GM23248 (cell line): ENCODE measurements at places on chromosomes 6 and 20.
A peak's percentile ranks its signal among the peaks of the same experiment; 100 is the strongest.

DNA sequence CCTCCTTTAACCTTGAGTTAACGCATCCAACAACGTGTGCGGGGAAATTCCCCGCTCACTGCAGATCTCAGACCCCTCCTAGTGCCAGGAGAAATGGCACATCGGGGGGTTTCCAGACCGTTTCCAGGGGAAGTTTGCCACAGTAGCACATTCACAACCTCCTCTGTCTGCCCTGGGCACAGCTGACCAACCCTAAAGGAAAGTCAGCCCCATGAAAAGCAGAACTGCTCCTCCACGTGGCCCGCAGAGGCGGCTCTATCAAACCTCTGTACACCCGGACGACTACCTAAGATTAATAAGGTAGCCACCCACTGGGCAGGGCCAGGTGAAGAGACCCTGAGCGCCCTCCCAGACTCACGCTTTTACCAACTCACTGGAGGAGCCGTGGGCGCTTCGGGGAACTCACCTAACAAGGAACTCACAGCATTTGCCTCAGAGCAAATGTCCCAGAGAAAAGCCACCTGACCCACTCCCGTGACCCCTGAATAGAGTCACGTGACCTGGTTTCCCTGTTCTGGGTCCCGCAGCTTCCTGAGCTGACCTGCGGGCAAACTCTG lies 93.1 kb downstream of the PRND start:
- H3K4me1 ChIP-seq = peaks cover 12% of the 10 kb centered on the region
- DNase-seq = no peak
- H3K27me3 ChIP-seq = no peaks in the 10 kb centered on the region
- H3K27ac ChIP-seq = no peak overlapping the region

GRCh38 chr20:60589623-60590022 lies 631.4 kb downstream of the CDH26 start:
- no peak overlapping the region for H3K27ac ChIP-seq
- DNase-seq = peak; percentile 49
- H3K4me1 ChIP-seq = no peaks in the 10 kb centered on the region
- no peaks in the 10 kb centered on the region for H3K27me3 ChIP-seq

GRCh38 chr6:16576451-16577368 lies 184.6 kb downstream of the ATXN1 start:
- H3K4me3 ChIP-seq = no peak overlapping the region
- no peak for DNase-seq
- no peaks in the 10 kb centered on the region for H3K36me3 ChIP-seq
- H3K27ac ChIP-seq = no peak overlapping the region
- H3K27me3 ChIP-seq = no peaks in the 10 kb centered on the region

DNA sequence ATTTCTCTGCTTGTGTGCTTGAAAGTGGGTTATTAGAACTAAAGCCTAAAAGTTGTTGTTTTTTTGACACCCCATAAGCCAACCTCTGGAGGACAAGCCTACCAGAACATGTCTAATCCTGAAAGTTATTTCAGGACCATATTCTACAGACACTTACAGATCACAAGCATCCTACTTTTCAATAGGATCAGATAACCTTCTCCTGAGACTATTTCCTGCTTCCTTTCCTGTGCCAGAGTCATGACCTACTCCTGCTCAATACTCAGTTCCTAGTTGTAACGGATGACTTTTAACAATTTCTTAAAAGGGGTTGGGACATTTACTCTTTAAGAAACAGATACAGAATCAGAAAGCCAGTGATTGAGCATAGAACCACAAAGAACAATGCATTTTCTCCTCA lies 5.3 kb upstream of the FILIP1 start:
- DNase-seq = no peak
- no peak overlapping the region for H3K4me3 ChIP-seq
- no peaks in the 10 kb centered on the region for H3K36me3 ChIP-seq
- H3K27ac ChIP-seq = no peak overlapping the region

- no peak overlapping the region for H3K4me3 ChIP-seq
- no peaks in the 10 kb centered on the region for H3K27me3 ChIP-seq
- H3K27ac ChIP-seq = no peak overlapping the region
- H3K4me1 ChIP-seq = peaks cover 8% of the 10 kb centered on the region
- no peaks in the 10 kb centered on the region for H3K36me3 ChIP-seq
- no peak for DNase-seq
Observed at GRCh38 chr6:15378866-15379265, 133.0 kb downstream of the JARID2 start.

DNA sequence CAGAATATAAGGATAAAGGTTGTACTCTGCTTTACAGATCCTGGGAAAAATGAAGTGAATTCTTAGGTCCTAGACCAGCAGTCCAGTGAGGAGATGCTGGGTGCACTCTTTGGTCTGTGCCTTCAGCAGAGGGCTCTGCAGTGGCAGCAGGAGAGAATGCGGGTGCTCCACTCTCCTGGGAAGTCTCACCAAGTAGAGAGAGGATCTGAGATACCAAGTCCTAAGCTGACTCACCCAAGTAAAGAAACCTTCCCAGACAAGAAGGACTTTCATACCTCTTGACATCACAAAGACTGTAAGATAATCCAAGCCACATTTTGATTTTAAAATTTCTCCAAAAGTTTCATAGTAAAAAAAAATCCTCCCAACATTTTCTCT lies 116.9 kb upstream of the EMILIN3 start:
- DNase-seq = peak; percentile 60
- H3K27ac ChIP-seq = peak overlapping the region; percentile 75
- H3K4me1 ChIP-seq = peaks cover 31% of the 10 kb centered on the region
- peaks cover 12% of the 10 kb centered on the region; the same call in 1 of the 2 replicates for H3K36me3 ChIP-seq
- no peak overlapping the region for H3K4me3 ChIP-seq

- no peak for DNase-seq
- H3K36me3 ChIP-seq = peaks cover 24% of the 10 kb centered on the region
- no peak overlapping the region for H3K27ac ChIP-seq
Observed at GRCh38 chr20:13739731-13740649, 44.7 kb downstream of the ESF1 start.

DNA sequence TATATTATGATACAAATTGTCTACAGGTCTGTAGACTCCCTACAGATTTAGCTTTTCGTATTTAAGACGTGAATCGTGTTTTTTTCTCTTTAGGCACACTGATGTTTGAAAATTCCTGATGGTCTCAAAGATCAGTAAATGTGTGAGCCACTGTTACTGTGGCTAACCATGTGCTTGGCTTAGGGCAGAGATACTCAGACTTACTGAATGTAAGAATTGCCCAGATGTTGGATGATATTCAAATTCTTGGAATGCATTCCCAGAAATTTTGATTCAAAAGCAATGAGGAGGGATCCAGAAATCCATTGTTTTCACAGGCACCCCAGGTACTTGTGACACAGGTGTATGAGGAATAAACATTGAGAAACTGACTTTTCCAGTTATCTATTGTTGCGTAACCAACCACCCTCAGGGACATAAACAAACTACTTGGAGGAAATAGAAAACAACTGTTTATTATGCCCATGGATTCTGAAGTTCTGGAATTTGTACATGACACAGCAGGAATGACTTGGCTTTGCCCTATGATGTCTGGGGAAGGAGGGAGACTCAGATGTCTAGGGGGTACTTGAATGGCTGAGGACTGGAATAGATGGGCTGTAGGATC lies 339.6 kb upstream of the CITED2 start:
- H3K27ac ChIP-seq = no peak overlapping the region
- H3K4me3 ChIP-seq = no peak overlapping the region
- no peak for DNase-seq
- no peaks in the 10 kb centered on the region for H3K36me3 ChIP-seq

- H3K4me3 ChIP-seq = peak overlapping the region; percentile 75
- H3K4me1 ChIP-seq = peaks cover 23% of the 10 kb centered on the region
- DNase-seq = peak; percentile 92
- H3K27ac ChIP-seq = peak overlapping the region; percentile 97
Observed at GRCh38 chr6:26022132-26022472, 59.5 kb downstream of the TRIM38 start.

- no peaks in the 10 kb centered on the region for H3K4me1 ChIP-seq
- H3K27ac ChIP-seq = no peak overlapping the region
- DNase-seq = no peak
- H3K27me3 ChIP-seq = no peaks in the 10 kb centered on the region
Observed at GRCh38 chr20:36217226-36217625, 19.1 kb upstream of the AAR2 start.

DNA sequence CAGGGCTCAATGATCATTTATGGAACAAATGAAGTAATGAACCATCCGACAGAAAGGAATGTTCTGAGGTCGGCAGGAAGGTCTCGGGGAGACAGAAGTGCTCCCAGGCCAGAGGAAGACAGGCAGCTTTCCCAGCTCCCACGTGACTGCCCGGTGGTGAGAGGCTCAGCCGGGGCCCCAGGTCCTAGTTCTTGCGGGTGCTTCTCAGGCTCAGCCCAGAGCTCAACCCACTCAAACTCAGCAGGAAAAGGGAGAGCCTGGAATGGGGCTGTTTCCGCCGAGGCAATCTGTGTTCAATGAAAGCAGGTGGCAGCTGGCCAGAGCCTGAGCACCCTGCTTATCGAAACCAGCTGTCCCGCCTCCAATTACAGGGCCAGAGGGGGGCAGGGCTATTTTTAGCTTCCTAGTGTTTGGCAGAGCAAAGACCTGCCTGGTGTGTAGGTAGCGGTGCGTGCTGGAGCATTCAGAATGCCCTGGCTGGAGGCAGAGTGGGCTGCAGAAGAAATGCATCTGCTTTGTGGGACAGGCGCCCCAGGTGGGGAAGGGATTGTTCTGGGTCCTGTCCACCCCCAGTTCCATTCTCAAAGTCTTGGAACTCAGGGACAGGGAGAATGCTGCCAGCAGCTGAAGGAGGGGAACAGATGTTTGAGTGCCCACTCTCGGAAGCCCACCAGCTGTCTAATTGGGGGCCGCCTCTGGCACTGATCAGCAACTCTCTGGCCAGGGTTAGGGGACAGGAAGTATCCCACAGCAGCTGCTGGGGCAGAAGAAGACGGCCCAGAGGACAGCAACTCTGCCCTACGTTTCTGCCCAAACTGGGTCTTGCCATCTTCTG lies 145.1 kb downstream of the PREX1 start:
- peak; percentile 93 for DNase-seq
- peak overlapping the region; percentile 32 for H3K4me3 ChIP-seq
- H3K27me3 ChIP-seq = no peaks in the 10 kb centered on the region
- peak overlapping the region; percentile 11; the same call in 1 of the 2 replicates for H3K27ac ChIP-seq

- no peak overlapping the region for H3K4me3 ChIP-seq
- H3K27ac ChIP-seq = no peak overlapping the region
- no peaks in the 10 kb centered on the region for H3K27me3 ChIP-seq
Observed at GRCh38 chr6:23184351-23184750, 615.0 kb downstream of the HDGFL1 start.

DNA sequence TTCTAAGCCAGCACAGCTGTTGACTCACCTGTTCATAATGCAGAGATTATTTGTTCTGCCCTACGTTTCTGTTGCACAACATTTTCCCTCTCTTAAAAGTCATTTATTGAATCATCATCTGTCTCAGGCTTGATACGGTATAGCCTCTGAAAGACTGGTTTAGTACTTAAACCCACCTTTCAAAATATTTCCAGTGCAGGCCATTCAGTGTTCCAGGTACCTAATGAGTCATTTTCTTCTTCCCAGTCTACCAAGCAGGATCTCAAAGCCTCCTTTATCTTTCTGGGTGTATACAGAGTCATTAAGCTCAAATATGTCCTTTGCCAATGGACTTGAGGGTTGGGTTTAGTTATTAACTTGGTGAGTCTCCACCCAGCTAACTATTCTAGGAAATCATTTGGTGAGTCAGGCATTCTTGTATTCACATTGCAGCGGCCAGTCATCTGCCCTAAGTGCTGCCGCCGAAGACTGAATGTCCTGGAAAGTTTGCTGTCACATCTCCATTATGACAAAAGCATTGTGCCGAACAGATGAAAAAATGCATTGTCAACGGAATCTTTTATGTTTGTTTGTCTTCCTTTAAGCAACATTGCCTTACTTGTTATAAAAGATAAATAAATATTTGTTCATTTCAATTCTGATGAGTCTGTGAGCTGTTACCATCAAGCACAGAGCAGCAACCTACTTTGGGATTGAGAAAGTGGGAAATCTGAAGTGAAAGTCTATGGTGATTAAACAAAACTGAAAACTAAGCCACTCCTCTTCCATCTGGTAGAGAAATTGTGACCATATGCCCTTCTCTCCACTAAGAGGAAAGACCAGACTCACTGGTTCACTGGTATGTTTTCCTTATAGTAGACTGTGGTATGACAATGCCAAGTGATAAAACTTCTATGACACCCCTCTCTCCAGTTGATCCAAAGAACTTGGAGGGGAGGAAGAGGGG lies 14.3 kb upstream of the FAM135A start:
- no peak overlapping the region for H3K4me3 ChIP-seq
- H3K27ac ChIP-seq = no peak overlapping the region
- H3K27me3 ChIP-seq = peaks cover 6% of the 10 kb centered on the region; the same call in 1 of the 2 replicates
- H3K36me3 ChIP-seq = no peaks in the 10 kb centered on the region

- H3K27ac ChIP-seq = no peak overlapping the region
- H3K4me1 ChIP-seq = peaks cover 35% of the 10 kb centered on the region
- H3K27me3 ChIP-seq = no peaks in the 10 kb centered on the region
- DNase-seq = no peak
- no peaks in the 10 kb centered on the region for H3K36me3 ChIP-seq
- no peak overlapping the region for H3K4me3 ChIP-seq
Observed at GRCh38 chr6:35203680-35204079, 10.1 kb upstream of the SCUBE3 start.

DNA sequence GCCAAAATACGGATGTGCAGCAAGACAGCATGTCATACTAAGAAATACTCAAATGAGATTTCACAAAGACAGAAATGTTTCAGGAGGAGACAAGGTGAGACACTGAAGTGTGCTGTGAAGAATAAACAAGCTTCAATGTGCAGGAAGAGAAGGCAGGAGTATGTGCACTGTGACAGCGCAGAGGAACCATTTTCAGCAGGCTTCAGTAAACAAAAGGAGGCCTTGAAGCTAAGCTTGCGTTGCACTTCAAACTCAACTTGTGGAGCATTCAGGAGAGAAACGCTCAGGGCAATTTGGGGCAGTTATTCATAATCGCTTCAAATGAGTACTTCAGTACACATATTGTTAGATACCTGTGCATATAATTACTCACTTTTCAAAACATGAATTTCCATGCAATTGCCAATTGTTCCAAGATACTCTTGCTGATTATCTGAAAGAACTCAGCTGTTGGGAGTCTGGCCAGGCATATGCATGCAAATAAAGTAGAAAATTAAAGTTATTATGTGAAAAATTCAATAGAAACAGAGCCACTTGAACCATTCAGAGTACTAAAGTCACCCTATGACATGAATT lies 234.2 kb upstream of the OPRM1 start:
- H3K4me1 ChIP-seq = no peaks in the 10 kb centered on the region
- no peak overlapping the region for H3K27ac ChIP-seq
- H3K4me3 ChIP-seq = no peak overlapping the region
- no peaks in the 10 kb centered on the region for H3K27me3 ChIP-seq
- DNase-seq = no peak
